ENCODE measurements at places on chromosomes 2 and 18. TPM values are rescaled to one million over a fixed set of nuclear protein-coding genes. Genes with fewer than 3 reads are reported as not detected.

Gene PRSS56
- not detected for total RNA-seq

Gene POMC
- 4.0 TPM for total RNA-seq

Gene CTNNA2
- total RNA-seq = not detected

Gene LYG2
- not detected for total RNA-seq

Gene OSBPL1A
- 20.0 TPM for total RNA-seq

All from bronchus fibroblast of lung (primary cell).